ENCODE measurements at places on chromosomes 3 and 15.

GRCh38 chr3:102068327-102068726 is 219.0 kb downstream of the NFKBIZ start:
- no peak for DNase-seq

- DNase-seq, result peak; percentile 79
Measured at GRCh38 chr3:160393346-160394008, 5.5 kb downstream of the IFT80 start.

DNA sequence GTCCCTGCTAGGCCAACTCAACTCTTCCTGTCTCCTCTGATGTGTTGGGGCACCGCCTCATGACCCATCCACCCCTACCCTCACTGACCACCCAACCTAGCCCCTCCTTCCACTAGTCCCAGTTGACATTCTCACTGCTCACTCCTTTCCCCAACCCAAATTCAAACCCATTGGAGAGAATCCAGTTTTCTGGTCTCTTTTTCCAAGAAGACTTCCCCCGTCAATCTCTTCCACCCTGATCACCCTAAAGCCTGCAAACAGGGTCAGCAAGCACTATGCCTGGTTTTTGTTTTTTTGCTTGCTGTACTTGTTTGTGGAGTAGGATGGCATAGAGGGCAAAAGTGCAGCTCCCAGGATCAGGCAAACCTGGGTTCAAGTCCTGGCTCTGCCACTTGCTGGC is 176.6 kb upstream of the PPP2R3A start:
- no peak for DNase-seq

DNA sequence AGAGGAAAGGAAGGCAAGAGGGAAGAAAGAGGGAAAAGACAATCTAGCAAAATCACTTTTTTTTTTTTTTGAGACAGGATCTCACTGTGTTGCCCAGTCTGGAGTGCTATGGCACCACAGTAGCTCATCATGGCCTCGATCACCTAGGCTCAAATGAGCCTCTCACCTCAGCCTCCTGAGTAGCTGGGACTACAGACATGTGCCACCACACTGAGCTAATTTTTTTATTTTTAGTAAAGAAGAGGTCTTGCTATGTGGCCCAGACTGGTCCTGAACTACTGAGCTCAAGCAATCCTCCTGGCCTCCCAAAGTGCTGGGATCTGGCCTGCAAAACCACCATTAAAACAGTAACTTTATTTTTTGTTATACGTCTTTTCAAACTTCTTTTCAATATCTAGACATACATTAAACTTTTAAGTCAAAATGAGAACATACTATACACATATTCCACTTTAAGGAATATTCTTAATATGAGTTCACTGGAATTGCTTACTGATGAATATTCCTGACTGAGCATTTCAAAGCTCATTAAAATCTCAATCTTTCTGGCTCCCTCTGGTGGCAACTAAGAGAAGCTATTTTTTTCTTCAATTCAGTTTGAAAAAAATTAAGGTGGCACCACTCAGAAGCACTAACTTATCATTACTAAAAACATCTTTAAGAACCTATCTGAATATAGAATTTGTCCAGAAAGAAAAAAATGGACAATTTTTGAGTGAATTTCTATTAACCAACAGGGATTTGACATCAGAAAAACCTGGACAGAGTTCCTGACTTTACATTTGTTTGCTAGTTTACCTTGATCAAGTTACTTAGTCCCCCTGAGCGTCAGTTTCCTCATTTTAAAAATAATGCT is 40.9 kb downstream of the UACA start:
- peak; percentile 65 for DNase-seq

GRCh38 chr15:73986055-73986775 is 5.9 kb downstream of the STOML1 start:
- no peak for DNase-seq

- DNase-seq, result no peak
Measured at GRCh38 chr3:71910108-71910507, 125.2 kb upstream of the PROK2 start.

DNA sequence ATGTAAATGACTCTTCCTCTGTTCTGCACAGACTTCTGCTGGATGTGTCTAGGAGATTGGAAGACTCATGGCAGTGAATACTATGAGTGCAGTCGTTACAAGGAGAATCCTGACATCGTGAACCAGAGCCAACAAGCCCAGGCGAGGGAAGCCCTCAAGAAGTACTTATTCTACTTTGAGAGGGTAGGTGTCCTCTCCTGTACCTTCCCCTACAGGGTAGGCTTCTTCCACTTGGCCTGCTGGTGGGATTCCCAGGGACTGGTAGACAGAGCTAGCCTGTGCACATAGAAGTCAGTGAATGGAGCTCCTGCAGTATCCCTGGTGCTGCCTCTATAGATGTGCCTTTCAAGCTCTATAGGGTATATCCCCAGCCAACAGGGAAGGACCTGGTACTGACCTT is 10.6 kb upstream of the P4HTM start:
- DNase-seq, result no peak

DNA sequence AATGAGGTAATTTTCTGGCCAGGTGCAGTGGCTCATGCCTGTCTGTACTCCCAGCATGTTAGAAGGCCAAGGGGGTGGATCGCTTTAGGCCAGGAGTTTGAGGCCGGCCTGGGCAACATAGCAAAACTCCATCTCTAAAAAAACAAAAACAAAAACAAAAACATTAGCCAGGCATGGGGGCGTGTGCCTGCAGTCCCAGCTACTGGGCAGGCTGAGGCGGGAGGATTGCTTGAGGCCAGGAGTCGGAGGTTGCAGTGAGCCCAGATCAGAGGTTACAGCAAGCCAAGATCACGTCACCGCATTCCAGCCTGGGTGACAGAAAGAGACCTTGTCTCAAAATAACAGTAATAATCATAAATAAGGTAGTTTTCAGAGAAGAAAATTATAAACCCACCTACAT is 55.7 kb downstream of the LDHAL6B start:
- DNase-seq, result no peak

DNA sequence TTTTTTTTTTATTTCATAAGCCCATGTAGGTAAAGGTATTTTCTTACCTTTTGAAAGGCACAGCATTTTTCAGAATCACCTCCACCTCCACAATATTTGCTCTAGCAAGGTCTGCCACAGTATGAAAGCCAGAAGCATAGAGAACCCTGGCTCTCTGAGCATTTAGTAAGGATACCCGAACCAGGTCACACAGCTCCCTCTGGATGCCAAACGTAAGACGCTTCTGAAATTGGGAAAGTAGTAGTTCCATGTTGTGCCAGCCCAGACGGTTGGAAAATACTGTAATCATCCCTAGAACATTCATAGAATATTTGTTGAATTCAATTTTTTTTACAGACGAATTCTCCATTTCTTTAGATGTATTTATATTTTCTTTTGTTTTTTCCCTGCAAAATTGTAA is 52.4 kb downstream of the POLQ start:
- no peak for DNase-seq

DNA sequence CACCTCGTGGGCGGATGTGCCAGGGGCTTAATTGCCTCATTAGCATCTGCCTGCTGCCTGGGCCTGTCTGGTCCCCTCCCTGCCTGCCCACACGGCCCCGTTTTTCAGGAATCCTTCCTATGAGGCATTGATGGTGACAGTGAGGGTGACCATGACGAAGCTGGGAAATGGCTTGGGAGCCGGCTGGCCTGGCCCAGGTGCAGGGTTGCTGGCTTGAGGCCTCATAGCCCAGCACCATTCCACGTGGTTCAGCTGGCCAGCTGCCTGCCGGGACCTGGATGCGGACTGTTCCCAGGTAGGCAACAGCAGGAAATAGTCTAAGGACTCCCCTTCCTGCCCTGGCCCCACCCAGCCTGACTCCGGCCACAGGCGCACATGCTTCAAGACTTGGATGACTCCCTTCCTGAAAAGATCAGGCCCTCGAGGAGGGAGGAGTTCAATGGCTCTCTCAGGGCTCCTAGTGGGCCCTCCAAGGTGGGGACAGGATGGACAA is 8.9 kb upstream of the DUSP7 start:
- no peak for DNase-seq

DNA sequence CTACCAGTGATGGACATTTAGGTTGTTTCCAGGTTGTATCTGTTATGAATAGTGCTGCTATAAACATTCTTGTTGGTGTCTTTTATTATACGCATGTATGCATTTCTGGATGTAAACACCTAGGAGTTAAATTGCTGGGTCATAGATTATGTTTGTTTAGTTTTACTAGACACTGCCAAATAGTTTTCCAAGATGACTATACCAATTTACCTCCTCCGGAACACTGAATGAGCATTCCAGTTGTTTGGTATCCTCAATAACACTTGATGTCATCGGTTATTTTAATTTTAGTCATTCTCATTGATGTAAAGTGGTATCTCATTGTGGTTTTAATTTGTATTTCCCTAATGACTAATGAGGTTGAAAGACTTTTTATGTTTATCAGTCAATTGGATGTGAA is 36.6 kb upstream of the ARID3B start:
- DNase-seq, result no peak

DNA sequence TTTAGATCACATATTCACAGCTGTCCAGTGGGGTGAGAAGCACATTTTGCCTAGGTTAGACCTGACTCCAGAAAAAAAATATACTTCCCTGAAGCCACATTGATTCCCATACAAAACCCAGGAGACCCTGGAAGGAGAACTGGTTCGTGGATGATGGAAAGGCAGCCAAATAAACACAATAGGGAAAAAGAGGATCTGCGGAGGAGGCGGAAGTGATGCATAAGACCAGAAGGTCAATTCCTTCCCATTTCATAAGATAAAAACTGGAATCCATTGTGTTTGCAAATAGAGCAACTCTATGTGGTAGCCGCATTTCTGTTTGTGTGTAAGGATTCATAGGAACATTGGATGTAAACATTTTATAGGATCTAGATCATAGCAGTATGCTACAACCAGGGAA is 781.9 kb upstream of the GRM7 start:
- no peak for DNase-seq

DNA sequence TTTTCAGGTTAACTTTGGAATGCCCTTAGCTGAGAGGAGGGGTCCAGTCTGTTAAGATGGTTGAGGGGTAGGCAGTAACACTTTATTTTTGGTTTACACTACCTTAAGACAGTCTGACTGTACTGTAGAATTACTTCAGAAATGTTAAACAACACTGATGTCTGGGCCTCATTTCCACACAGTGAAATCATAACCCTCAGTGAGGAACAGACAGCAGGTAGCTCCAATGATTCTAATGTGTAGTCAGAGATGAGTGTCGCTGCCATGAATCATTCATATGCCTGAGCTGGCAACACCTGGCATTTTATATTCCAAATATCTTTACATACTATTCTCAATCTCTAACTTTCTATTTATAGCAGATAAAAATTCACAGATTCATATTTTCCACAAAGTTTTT is 37.3 kb upstream of the POU1F1 start:
- DNase-seq, result no peak

GRCh38 chr15:33670567-33670966 is 297.7 kb upstream of the CHRM5 start:
- no peak for DNase-seq

- peak; percentile 48 for DNase-seq
Measured at GRCh38 chr15:74783808-74784175, 1.9 kb downstream of the CSK start.

DNA sequence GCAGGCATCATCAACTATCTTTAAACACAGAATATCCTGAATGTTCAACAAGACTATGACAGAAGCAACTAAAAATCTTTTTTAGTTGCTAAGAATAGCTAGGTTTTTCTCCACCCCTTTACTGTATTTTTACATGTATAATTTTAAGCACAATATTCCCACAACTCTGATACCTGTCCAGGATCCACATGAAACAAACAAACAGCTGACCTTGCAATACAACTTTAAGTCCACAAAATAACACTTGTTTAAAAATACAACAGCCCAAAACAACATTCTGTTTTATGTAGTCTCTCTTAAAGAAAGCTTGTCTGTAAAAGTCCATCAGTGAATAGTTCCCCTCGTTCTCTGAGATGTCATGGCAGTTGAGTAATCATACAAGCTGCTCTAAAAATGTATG is 41.1 kb downstream of the IFT57 start:
- no peak for DNase-seq

DNA sequence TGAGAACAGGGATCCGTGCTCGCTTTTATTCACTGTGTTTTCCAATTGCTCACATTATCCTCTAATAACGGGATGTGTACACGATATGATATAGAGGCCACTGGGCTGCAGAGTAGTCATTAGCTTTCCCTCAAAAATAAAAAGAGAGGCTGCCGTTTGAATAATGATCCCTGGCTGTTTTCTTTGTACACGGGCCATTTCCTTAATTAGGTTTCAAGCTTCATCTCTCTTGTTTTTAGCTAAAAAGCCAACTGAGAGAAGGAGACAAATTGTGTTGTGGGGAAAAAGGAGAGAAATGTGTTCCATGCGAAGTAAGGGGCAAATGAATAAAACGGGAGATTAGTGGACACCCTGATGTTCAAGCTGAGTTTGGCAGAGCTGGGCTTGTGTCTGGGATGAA is 174.2 kb downstream of the CACNA2D3 start:
- no peak for DNase-seq

- no peak for DNase-seq
Measured at GRCh38 chr15:80749589-80749988, 29.6 kb upstream of the CEMIP start.

DNA sequence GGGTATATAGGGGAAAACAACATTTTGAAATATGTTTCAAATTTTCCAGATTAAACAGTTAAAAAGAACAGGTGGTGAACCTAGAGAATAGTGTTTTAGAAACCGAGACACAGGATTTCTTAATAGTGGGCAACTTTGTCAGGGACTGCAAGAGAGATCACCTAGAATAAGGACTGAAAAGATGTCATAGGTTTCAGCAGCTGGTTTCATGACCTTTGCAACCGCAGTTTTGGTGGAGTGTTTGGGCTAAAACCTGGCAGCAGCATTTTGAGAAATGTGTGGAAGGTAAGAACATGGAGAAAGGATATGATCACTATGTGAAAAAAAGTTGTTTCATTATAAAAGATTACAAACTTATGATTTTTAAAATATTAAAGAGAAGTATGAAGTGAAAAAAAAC is 34.9 kb downstream of the PRKCI start:
- DNase-seq, result no peak

GRCh38 chr15:36426691-36427090 is 152.7 kb upstream of the CDIN1 start:
- DNase-seq, result no peak

- no peak for DNase-seq
Measured at GRCh38 chr15:67948215-67948614, 105.9 kb upstream of the PIAS1 start.

GRCh38 chr3:66179793-66180192 is 41.0 kb upstream of the SLC25A26 start:
- no peak for DNase-seq

DNA sequence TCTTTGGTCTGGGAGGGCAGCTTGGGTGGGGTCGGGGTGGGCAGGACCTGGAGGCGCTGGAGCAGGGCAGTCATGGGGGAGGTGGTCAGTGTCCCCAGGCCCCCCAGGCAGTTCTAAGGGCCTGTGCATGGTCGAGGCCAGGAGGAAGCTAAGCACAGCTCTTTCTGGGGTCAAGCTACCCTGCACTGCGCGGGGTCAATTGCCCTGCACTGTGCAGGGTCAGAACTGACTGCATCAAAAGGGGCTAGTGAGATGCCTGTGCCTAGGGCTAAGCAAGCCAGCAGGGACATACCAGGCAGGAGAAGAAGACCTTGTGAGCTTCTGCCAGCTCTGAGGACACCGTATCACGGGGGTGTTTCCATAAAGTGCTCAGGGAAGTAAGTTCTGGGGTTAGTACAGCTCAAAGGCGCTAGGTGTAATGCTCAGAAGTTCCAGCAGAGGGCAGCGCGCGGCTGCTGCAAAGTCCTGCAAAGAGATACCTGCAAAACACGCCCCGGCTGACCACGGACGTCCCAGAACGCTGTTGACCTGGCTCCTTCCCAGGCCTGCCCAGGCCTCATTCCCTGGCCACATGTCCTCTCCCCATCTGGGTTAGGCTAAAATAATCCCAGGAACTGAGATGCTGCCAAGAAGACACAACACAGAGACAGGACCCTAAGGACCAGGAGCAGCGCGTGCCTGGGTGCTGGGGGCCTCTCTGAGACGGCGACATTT is 18.8 kb upstream of the IQSEC1 start:
- peak; percentile 85 for DNase-seq
